NCI-H2171 treated with DMSO at 0.1 percent for 48 hours (cell line): ENCODE measurements at places on chromosomes 1 and 21.

DNA sequence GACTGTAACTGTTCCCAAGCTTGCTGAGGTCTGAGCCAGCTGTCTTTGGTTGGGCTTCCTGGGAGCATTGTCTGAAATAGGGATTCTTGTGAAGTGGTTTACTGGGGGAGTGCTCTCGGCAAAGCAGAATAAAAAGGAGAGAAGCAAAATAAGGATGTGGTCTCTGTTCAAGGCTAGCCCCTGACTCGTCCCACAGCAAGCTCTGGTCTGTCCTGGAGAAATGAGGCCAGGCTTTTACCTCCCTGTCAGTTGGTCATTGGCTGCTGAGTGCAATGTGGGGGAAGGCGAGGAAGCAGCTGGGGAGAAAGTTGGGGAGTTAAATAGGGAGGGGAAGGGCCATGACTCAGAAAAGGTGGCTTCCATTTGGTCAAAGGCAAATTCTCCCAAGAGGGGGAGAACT is 303.9 kb upstream of the DUSP10 start:
- no peak for DNase-seq

GRCh38 chr1:228841632-228842031 is 106.4 kb downstream of the RHOU start:
- DNase-seq = peak; percentile 54

GRCh38 chr1:76075877-76076276 is 1.3 kb downstream of the ST6GALNAC3 start:
- no peak for DNase-seq

DNA sequence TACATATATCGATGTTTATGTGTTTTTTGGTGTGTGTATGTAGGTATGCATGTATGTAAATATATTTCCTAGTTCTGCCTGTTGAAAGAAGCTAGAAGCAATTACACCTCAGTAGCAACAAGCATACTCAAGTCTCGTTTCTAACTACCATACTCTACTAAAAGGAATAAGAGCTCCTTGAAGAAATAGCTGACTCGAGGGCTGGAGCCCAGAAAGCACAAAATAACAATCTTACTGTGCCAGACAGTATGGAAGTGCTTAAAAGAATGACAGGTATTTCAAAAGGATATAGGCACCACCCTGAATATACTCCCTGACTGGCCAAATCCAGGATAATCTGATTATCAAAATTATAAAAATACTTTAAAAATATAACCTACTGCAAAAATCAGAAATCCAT is 23.2 kb downstream of the FUBP1 start:
- DNase-seq = no peak

DNA sequence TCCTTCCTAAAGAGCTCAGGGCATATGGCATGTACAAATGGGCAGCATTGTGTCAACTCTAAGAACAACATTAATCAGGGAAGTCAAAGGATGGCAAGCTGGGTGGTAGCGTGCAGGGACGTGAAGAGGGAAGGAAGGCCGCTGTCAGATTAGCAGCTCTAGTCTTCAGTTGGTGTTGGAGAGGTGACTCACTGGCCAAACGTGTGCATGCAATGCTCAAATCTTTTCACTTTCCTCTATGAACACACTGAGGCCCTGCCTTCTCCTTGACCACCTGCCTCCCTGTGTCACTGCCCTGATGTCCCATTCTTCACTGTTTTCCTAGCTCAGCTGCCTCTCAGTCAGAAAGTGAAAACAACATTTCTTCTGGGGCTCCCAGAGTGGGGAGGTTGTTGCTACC is 5.9 kb upstream of the PIGR start:
- no peak for DNase-seq

DNA sequence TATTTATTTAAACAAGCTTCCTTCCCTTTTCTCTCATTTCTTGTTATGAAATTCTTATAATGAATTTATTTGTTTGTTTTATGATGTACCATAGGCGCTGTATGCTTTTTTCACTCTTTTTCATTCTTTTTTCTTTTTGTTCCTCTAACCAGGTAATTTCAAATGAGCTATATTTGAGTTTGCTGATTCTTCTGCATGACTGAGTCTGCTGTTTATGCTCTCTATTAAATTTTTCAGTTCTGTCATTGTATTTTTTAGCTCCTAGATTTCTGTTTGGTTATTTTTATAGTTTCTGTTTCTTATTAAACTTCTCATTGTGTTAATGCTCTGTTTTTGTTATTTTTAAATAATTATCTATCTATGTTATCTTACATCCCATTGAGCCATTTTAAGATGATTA is 232.4 kb downstream of the LHX8 start:
- no peak for DNase-seq

DNA sequence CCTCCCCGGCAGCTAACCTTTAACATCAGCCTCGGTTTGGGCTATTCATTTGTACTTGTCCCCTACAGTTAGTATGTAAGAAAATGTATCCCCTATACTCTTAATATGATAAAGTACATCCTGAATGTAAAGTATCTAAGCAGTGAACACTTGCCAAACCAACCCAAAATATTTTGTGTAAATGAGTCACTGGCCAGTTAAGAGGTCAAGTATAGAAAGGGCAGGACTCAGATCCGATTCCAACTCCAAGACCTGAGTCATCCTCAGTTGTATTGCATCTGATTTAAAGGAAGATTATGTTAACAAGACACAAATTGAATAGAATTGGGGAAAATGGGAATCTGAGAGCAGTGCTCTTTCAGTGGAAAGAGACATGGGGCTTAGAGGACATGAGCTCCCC is 84.4 kb downstream of the CD58 start:
- DNase-seq = no peak

DNA sequence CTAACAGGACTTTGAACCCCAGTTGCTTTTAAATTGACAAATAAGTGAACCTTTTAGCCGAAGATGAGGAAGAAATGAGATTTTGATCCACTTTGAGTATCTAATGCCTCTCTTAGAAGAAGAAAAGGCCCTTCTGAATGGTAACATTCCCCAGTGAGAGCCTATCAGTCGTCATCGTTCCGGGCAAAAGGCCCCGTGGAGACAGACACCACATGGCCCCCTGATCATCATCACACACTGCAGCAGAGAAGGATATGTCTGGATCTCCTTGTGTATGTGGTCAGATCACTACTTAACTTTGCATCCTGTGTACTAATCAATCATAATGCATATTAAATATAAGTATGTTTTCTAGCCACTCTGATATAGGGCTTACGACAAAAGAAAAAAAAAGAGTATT is 87.3 kb upstream of the SMYD2 start:
- DNase-seq = no peak
